ENCODE measurements at places on chromosomes 12 and 14. TPM values are rescaled to one million over a fixed set of nuclear protein-coding genes. Genes with fewer than 3 reads are reported as not detected.

Gene DLK1
- not detected for total RNA-seq

Gene ADAM21
- total RNA-seq = 1.2 TPM

Gene PTCSC3
- total RNA-seq = not detected

Gene CAPZA3
- total RNA-seq = not detected

Gene TAS2R7
- not detected for total RNA-seq

Gene DTX1
- not detected for total RNA-seq

Gene KLRF1
- not detected for total RNA-seq

Gene PSME2
- total RNA-seq = 114 TPM

Gene NTF3
- 11.1 TPM for total RNA-seq

Gene TRHDE
- total RNA-seq = not detected

Gene MIP
- total RNA-seq = not detected

Gene HOXC6
- total RNA-seq = not detected

Gene C3AR1
- 0.40 TPM for total RNA-seq

Gene ISM2
- not detected for total RNA-seq

Gene DPY19L2
- 2.0 TPM for total RNA-seq

Gene SRRM4
- not detected for total RNA-seq

Gene NKX2-1
- not detected for total RNA-seq

Gene SOX5
- total RNA-seq = 6.8 TPM

Gene KCNK10
- total RNA-seq = not detected

Gene INSM2
- not detected for total RNA-seq

All from aortic smooth muscle cell (primary cell).